Keratinocyte (primary cell): ENCODE measurements at places on chromosomes 6 and 20. TPM values are rescaled to one million over a fixed set of nuclear protein-coding genes. Genes with fewer than 3 reads are reported as not detected.

TUBB1 gene
- 0.03 TPM in 1 of 3 replicates, not detected in the others for polyA plus RNA-seq

TMEM74B gene
- polyA plus RNA-seq = 0.33 to 3.4 TPM (median 0.58 TPM) in 3 replicates

CD83 gene
- 2.2 to 3.8 TPM (median 3.4 TPM) in 3 replicates for polyA plus RNA-seq

LINC00237 gene
- polyA plus RNA-seq = not detected in 3 replicates

- no peak for DNase-seq
Measured at GRCh38 chr20:5885866-5886265, 64.5 kb downstream of the TRMT6 start.

GRCh38 chr6:134875367-134875766, 74.5 kb downstream of the ALDH8A1 start:
- DNase-seq = no peak

GRCh38 chr6:52931351-52931750, 21.9 kb upstream of the GSTA3 start:
- DNase-seq = no peak

DNA sequence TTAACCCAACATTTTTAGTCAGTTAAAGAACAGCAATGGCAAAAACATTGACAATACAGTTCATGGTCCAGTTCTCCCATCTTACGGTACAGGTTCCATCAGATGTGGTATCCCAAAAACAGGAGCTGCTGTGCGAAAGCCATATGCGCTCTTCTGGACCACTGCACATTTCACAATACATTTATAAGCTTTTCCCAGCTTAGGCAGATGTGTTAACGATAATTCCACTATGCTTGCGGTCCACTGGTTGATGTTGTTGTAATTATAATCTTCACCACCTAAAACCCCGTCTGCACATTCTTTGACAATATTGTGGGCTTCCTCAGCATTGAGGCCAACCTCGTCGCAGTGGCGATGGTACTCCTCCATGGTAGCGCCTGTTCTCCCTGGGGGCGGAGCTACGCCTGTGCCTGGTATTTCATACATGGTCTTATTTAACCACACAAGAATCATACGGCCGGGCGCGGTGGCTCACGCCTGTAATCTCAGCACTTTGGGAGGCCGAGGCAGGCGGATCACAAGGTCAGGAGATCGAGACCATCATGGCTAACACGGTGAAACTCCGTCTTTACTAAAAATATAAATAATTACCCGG, 52.0 kb downstream of the BFSP1 start:
- no peak for DNase-seq

GRCh38 chr6:57180596-57180995, 8.5 kb downstream of the BAG2 start:
- DNase-seq = no peak

- no peak for DNase-seq
Measured at GRCh38 chr6:134296762-134297161, 21.1 kb downstream of the SGK1 start.

GRCh38 chr6:37882724-37883413, 63.3 kb downstream of the ZFAND3 start:
- DNase-seq = no peak

DNA sequence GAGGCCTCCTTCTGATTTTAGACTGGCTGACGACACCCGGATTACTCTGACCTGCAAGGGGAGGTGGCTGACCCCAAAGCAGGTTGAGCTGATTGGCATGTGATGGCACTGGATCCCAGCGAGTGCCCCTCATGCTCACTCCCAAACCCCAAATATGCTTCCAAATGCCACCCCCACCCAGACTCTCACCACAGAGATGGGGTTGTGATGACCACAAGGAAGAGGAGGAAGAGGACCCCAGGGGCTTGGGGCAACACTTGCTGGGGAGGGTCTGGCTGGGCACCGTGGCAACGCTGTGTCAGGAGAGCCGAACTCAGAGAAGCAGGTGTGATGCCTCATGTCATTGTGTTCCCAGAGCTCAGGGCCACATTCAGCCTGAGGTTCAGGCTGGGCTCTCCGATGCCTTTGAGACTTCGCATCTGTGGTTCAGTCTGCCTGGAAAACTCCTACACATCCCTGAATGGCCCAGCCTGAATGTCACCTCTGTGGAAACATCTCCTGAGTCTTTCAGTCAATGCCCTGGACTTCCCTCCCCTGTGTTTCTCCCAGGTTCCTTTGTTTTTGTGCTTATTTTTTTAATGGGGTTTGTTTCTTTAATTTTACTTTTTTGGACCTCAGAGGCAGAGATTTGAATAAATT, 169.1 kb upstream of the PMEPA1 start:
- DNase-seq = no peak

- DNase-seq = no peak
Measured at GRCh38 chr6:64083261-64083660, 447.7 kb downstream of the PHF3 start.

DNA sequence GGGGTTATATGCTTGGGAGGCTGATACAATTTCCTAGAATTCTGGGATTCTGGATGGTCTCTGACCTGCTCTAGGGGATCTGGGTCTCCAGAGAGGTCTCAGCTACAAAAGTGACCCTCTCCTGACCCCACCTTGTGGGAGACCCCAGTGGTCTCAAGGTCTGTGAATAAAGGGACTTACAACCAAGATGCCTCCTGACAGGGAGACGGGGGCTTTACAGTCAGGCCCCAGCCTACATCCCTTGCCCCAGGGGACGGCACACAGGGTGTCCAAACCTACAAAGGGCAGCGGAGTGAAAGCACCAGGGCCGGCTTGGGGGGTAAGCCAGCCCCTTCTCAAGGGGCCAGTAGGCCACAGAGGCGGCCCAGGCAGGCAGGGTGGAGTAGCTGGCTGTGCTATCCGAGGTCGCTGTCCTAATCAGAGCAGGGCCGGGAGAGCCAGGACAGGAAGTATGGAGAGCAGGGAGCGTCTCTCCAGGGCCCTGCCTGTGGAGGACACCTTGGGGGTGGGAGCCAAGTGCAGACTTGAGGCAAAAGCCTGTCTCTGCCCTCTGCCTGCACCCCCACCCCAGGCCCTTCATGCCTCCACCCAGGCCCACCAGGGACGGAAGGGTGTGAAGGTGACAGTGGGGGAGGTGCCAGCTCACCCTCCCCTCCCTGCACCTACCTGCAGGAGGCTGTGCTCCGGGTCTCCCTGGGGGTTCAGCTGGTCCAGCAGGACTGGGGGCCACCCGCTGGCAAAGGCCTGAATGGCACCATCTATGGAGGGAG, 3.5 kb downstream of the GFRA4 start:
- DNase-seq = no peak
